ENCODE measurements at places on chromosomes 3 and 15. TPM values are rescaled to one million over a fixed set of nuclear protein-coding genes. Genes with fewer than 3 reads are reported as not detected.
A peak's percentile ranks its signal among the peaks of the same experiment; 100 is the strongest.

DNA sequence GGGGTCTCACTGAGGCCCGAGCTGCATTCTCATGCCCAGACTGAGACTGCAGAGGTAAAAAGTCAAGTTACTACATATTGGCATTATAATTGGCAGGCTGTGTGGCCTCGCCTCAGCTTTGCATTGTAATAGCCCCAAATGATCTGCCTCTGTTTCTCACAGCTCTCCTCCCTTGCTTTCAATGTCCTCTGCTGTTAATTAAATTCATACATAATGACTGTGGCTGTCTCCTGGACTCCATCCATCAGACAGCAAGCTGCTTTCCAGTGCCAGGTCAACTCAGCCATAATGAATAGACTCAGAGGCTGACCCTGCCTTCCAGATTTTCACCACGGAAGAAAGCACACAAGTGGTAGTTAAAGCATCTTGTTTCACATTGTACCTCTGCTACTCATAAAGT, 7.6 kb upstream of the RTP4 start:
- no peak for DNase-seq
- no peak overlapping the region for H3K4me3 ChIP-seq
- H3K36me3 ChIP-seq = no peaks in the 10 kb centered on the region
- H3K27ac ChIP-seq = no peak overlapping the region

BOC gene
- 0.20 TPM for total RNA-seq

DNA sequence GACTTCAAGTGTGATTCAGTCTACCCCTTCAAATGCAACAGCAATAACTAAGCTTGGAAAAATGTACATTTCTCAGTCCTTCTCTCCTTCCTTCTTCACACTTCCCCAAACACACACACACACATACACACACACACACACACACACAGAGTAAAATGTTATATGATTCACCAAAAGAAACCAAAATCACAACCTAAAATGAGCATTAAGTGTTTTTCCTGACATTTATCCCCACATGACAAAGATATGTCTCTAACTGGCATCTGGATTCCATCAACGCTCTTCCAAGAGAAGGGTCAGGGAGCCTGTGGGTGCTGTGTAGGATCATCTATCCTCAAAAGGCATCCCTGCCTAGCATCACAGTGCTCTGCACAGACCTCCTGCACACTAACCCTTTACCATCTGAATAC, 21.0 kb downstream of the PDZRN3 start:
- no peaks in the 10 kb centered on the region for H3K36me3 ChIP-seq
- no peak overlapping the region for H3K4me3 ChIP-seq
- DNase-seq = no peak
- H3K4me1 ChIP-seq = no peaks in the 10 kb centered on the region
- H3K27ac ChIP-seq = no peak overlapping the region
- no peaks in the 10 kb centered on the region for H3K27me3 ChIP-seq

DNA sequence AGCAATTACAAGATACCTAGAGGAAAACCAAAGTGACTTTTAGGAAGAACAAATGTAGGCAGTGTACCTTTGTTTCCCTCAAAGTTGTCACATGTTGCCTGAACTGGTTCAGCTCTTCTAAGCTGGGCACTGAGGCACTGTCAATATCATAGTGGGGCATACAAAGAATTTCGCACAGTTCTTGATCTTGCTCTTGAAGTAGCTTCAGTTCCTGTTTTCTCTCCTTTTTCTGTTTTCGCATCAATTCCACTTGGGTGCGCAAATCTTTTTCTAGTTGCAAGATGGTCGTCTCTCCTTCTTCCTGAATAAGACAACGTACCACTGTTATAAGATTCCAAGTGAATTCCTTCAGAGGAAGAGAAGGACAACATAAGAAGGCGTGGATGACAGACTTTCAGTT, 12.7 kb downstream of the PRC1 start:
- H3K4me1 ChIP-seq = no peaks in the 10 kb centered on the region
- no peak for DNase-seq
- H3K27me3 ChIP-seq = no peaks in the 10 kb centered on the region
- no peak overlapping the region for H3K27ac ChIP-seq

DNA sequence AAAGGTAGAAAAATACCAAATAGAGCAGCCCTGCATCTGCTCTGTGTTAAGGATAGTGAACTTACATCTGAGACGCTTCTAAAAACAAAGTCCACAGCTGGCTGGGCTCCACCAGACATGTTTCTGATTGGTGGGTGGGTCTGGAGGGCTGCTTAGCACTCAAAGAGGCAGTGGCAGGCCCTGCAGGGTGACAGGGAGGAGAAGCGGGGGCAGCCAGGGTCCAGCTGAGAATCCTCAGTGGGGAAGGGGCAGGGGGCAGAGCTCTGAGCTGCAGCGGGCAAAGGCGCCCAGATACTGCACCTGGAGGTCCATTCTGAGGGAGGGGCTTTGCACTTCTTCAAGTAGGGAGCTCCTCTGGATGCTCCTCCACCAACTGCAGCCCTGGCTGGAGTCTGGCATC, 28.1 kb downstream of the PRR23E start:
- H3K27me3 ChIP-seq = peaks cover 1% of the 10 kb centered on the region
- H3K27ac ChIP-seq = no peak overlapping the region
- peaks cover 5% of the 10 kb centered on the region for H3K4me1 ChIP-seq
- DNase-seq = no peak

DNA sequence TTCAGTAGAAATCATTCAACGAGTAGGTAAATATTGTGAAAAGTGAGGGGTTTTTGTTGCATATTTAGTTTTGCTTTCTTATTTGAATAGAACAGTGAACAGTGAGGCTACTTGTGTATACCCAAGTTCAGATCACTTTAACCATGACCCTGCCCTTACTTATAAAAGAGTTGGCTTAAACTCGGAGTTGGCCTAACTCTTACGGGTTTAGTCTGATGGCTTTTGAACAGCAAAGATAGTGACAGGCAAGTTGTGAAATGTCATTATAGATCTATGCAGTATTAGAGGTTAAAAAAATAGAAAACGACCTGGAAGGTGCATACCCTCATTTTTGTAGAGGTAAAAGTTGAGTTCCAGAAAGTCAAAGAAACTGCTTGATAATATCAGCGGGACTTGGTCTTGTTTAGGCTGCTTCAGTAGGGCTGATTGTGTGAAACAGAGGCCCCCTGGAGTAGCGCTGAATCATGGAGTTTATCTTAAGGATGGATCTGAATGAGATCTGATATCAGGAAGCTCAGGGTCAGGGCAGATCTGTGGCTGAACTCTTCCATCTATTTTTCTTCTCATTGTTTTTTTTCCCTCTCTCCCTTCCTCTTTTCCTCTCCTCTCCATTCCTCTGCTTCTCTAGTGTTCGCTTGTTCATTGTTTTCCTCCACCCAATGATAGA, 359.8 kb downstream of the LPP start:
- H3K36me3 ChIP-seq = peaks cover 3% of the 10 kb centered on the region
- DNase-seq = no peak
- H3K27me3 ChIP-seq = no peaks in the 10 kb centered on the region
- no peak overlapping the region for H3K4me3 ChIP-seq
- no peak overlapping the region for H3K27ac ChIP-seq

DNA sequence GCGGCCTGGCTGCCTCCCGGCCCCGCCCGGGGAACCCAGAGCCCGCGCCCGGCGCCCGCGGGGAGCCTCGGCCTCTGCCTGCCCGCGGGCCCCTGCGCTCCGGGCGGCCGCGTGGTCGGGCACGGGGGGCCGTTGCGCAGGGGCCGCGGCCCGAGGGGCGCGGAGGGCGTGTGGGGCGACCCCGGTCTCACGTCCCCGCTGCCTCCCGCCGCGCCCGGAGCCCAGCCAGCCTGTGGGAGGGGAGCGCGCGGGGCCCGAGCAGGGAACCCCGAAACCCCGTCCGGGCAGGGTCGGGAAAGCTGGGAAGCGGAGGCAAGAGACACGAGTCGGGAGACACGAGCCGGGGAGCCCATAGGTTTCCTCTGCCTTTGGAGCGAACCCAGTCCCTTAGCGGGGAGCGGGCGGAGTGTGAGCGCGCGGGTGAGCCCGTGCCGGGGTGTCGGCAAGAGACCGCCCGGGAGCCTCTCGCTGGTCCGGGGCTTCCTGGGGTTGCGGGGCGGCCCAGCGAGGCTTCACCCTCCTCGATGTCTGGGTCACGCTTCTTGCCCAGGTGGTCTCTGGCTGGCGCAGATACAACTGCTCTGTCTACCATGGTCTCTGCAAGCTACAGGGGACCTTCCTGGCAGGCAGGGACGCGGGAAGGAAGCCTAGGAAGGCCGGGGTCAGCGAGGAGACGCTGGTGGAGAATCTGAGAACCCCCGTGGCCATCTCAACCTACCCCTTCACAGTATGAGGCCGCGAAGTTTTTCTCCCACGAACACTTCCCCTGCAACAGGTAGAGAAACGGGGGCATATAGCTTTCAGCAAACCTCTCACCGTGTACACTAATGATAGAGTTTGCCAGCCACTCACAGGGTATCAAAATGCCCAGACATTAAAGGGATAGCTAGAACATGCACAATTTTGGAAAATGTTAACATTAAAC, 586 bp downstream of the LRRK1 start:
- peaks cover 15% of the 10 kb centered on the region for H3K4me1 ChIP-seq
- peak; percentile 18 for DNase-seq
- H3K27ac ChIP-seq = no peak overlapping the region
- peak overlapping the region; percentile 54 for H3K4me3 ChIP-seq
- no peaks in the 10 kb centered on the region for H3K36me3 ChIP-seq
